Pons (tissue), 1 donor: ENCODE measurements at places on chromosomes 6 and 20.
A peak's percentile ranks its signal among the peaks of the same experiment; 100 is the strongest.

- no peak for DNase-seq
These were observed 464.8 kb upstream of the CDH4 start for GRCh38 chr20:60787276-60787675.

DNA sequence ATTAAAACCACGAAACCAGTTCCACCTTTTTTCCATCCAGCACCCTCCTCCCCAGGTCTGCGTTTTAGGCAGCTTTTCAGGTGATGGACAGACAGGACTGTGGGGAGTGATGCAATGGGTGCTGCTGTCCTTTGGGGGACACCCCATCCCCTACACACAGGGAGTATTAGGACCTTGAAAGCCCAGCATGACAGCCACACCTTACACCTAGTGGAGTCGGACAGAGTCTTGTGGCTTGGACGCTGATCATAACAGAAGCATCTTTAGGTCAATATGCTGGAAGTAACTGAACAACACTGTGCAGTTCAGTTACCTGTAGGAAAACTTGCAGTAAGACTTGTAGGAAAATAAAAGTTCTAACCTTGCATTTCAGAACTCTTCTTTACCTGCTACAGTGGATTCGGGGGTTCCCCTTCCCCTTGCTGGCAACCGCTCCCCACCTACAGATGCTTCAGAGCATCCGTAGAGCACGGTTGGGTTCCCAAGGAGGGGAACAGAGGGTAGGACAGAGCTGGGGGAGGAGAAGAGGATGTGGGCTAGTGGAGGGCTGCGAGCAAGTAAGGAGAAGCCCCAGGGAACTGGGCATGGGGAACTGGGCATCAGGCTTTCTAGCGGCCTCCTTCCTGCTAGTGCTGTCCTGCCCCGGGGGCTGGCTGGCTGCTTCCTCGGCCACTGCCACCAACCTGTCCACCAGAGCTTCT lies 31.7 kb downstream of the PLEKHG1 start:
- no peak for DNase-seq

DNA sequence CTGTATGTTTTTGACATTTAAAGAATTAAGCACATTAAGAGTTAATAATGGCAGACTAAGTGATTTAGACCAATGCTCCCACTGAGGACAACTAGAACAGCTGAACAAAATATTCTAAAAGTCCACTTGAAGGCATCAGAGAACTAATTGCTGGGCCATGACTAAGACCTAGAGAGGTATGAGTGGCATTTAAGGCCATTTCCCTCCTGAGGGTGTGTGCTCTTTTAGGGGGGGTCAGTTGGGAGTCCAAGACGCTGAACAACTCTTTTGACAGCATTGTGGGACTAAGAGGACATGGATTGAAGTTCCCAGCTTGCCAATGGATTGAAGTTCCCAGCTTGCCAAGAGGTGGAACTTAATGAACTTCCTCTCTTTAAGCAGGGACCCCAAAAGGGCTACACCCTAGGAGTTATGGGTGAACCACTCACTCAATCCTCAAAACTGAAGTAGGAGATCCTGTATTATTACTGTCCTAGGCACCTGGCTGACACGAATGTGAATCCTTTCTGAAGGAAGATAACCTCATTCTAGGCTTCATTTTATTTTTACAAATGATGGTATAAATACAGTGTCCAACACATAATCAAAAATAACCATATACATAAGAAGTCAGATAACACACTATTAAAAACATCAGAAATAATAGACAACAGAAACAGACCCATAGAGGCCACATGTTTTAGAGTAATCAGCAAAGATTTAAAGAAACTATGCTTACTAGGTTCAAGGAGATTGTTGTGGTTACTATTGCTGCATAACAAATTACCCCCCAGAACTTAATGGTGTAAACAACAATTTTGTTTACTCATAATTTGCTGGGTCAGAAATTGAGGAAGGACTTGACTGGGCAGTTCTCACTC lies 175.1 kb downstream of the VEGFA start:
- DNase-seq, result no peak

DNA sequence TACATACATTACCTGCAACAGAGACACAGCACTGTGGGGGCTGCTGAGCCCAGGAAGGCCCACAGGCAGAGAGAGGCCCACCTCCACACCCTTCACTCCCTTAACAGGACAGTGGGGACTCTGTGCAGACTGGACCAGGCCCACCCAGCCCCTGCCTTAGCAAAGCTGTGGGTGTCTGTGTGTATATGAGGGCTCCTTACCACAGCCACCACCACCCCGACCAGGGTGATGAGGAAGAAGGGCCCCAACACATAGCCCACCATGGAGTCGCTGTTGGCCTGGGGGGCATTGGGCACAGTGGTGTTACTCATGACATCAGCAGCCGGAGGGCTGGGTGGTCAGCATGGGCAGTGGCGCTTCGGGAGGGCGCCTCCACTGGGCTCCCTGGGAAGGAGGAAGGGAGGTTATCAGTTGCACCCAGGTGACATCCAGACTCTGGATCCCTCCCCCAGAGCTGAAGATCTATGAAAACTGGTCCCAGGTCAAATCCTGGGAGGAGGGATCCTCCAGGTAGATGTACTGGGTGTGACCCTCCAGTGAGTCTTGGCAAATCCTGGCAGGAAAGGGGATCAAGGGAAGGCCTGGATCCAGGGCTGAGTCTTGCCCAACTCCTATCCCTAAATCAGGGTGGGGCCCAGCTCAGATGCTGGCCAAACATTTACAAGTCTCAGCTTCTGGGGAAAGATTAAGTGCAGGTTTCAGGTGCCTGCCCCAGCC lies 1.2 kb downstream of the SMIM29 start:
- no peak for DNase-seq

DNA sequence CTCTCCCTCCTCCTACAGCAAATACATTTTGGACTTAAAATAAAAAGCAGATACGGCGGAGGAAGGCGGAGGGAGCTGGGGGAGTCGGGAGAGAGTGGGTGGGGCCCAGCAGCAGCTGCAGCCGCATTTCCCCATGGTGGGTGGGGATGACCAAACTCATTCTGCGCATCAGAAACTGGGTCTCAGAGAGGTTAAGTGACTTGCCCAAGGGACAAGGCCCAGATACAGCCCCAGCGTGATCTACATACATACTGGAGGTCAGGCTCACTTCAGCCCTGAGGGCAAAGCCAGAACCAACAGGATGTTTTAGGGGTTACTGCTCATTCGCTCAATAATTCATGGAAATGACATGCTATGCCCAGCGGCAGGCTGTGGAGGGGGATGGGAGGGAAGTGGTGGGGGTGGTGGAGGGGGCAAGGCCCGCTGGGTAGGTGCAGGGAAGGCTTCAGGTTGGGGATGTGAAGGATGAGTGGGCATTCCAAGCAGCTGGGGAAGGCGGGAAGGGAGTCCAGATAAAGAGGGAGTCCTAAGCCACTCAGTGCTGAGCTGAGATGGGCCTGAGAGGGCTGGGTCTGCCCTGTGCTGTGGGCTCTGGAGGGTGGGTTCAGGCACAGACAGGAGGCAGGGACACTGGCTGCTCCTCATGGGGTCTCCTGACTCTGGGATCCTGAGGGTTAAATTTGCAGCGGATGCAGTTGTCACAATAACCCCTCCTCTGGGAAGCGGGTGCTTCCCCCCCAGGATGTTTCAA lies 31.0 kb downstream of the DLGAP4 start:
- DNase-seq, result no peak

- no peak for DNase-seq
These were observed 84.0 kb upstream of the SALL4 start for GRCh38 chr20:51886341-51886740.

DNA sequence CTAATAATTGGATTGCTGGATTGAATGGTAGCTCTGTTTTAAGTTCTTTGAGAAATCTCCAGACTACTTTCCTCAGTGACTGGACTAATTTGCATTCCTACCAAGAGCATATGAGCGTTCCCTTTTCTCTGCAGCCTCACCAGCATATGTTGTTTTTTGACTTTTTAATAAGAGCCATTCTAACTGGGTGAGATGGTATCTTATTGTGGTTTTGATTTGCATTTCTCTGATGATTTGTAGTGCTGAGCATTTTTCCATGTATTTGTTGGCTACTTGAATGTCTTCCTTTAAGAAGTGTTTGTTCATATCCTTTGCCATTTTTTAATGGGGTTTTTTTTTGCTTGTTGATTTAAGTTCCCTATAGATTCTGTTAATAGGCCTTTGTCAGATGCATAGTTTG lies 94.7 kb upstream of the AHI1 start:
- no peak for DNase-seq

DNA sequence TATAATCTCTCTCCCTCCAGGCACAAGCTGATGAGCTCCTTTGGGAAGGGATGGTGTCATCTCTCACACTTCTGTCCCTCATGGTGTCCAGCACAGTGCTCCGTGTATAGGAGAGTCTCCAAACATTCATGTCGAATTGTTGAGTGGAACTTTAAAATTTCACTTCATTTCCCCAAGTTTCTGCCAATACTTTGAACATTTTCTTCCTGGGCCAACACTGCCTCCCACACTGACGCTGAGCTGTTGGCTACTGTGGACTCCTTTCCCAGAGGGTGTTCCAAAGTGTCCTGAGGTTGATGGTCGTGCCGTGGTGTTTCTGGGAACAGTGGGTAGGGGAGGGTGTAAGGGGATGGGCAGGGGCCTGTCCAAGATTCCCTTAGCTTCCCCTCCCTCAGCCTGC lies 122.7 kb downstream of the TIAM2 start:
- no peak for DNase-seq

DNA sequence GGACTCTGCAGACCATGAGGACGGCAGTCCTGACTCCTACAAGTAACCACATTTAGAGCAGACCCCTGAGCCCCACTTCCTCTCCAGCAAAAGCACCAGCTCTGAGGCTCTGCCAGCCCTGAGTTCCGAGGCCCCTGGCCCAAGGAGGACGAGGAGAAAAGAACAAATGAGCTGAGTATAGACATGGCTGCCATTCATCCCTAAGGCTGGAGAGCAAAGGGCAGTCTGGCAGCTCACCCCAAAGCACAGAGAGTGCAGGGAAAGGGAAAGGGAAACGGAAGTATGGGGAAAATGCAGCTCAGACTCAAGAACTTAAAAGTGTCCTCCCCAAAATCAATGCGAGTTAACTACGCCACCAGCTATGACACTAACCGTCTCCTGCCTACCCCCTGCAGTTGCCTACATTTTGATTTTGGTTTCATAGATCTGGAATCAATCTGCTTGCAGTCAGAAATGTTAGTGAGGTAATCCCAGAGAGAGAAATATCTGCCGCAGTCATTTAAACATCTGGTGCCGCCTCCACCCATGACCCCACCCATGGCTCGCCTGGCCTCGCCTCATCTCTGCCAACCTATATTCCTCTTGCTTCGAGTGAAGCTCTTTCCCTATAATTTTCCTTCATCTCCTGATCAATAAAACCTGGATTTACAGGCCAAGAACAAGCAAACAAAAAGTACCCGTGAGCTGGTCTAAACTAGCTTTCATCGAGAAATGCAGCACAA lies 49.6 kb upstream of the AFDN start:
- no peak for DNase-seq

GRCh38 chr20:17437251-17437650 lies 93.9 kb downstream of the BFSP1 start:
- no peak for DNase-seq

DNA sequence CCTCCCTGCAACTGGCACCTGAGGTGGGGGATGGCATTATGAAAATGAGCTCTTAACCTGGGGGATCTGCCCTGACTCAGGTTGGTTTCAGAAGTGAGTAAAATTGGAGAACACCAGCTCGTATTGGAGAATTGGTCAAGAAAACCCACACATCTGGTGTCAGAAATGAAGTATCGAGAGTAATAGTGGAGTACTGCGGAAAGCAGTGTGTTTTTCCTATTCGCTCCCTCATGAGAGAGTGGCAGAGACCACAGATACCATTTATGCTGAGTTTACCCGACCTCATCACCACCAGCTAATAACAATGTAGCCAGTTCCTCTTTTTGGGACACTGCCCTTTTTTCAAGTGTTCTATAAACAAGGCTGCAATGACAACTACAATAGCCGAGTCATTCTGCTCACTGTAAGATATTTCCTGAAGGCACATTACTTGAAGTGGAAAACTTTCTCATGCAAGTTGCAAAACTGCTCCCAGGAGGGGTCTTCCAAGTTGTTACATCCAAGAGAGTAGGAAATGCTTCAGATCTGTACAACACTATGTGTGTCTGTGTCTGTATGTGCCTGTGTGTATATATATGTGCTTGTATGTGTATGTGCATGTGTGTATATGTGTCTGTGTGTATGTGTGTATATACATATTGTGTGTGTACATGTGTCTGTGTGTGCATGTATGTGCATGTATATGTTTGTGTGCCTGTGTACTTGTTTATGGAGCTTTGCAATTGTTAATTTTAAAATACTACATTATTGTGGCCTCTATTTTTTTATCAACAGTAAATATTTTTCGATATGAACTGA lies 106.0 kb upstream of the CST7 start:
- DNase-seq, result peak; percentile 37

DNA sequence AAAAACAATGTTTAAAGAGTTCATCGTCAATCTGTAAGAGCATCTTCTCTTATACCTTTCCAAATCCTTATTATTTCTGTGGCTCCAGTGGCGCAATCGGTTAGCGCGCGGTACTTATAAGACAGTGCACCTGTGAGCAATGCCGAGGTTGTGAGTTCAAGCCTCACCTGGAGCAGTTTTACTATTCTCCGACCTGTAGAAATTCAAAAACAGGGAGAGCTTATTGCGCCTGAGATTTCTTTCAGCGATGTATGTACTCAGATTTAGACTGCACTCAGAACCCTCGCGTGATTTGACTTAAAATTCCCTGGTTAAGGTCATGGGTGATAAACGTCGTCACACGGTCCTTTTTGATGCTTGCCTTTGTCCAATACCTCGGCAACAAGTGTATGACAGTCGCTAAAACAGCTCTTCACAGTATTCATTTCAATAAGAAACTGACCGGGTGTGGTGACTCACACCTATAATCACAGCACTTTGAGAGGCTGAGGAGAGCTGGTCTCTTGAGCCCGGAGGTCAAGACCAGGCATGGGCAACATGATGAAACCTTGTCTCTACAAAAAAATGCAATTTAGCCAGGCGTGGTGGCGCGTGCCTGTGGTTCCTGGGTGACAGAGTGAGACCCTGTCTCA lies 11.9 kb downstream of the GPX5 start:
- DNase-seq, result peak; percentile 24

DNA sequence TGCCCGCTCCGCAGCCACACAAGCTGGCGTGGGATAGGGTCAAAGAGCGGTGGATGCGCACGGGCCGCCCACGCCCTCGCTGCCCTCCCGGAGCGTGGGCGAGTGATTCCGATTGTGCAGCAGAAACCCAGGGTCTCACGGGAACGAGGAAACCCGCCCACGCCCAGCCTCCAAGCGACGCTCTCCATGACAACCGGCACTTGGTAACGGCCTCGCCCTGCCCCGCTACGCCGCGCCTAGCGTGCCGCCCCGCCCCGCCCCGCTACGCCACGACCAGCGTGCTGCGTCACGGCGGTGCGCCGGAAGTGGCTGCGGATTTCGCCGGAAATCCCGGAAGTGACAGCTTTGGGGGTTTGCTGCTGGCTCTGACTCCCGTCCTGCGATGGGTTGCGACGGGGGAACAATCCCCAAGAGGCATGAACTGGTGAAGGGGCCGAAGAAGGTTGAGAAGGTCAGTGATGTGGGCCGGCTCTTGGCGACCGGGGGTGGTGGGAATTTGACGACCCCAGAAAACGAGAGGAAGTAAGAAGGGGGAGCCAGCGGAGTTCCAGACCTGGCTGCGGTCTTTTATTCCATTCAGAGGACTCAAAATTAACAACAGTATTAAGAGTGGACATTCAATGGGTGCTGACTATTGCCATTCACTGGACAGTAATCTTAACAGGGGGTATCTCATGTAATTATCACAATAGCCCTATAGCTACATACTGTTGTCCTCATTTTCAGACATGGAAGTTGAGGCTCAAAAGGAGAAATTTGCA lies at the start of gene RTF2:
Gene RTF2, plus strand, starts transcription at position 312 of the 761 bp plus-strand sequence. Its CDS starts 71 bp downstream, at position 383.
- DNase-seq, result peak; percentile 88
